Thymus (tissue), 14 donors: ENCODE measurements at places on chromosomes 13 and 19. TPM values are rescaled to one million over a fixed set of nuclear protein-coding genes. Genes with fewer than 3 reads are reported as not detected.

- no peak for DNase-seq
- H3K4me3 ChIP-seq = peak overlapping the region; percentile 75
- H3K36me3 ChIP-seq = peaks cover 18% of the 10 kb centered on the region
- H3K4me1 ChIP-seq = peaks cover 12% of the 10 kb centered on the region
Measured at GRCh38 chr19:18193388-18194180, 566 bp downstream of the MPV17L2 start.

DNA sequence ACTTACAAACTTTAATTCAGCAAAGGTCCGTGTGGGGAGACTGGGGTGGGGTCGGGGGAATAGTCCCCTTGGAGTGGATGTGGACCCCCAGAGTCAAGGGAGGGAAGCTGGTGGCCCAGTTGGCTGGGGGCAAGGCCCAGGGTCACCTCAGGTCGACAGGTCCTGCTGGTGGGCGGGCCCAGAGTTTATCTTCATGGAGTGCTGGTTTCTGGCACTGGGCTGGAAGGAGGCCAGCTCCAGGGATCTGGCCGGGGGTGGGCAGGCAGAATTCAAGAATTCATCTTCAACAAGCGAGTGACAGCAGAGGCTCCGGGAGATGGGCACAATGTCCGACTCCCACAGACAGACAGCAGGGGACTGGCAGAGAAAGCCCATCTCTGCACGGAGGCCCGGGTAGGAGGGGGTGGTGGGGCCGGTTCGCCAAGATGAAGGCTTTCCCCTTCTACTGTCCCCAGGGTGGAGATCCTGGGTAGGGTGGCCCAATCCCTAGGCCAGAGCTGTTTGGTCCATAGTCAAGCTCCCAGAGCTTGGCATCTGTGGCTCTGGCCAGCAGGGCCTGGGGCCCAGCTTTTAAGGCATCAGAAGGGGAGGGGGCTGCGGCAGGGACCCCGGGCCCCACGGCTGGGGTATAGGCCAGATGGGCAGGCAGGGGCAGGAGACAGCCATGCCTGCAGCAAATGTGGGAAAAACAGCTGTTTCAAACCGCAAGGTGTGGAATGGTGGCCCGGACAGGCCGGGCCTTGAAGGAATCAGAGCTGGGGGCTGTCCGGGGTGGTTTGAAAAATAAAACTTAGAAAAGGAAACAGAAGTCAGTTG is 622 bp upstream of the FDX2 start:
- peaks cover 11% of the 10 kb centered on the region for H3K4me1 ChIP-seq
- peaks cover 51% of the 10 kb centered on the region for H3K36me3 ChIP-seq
- H3K4me3 ChIP-seq = peak overlapping the region; percentile 70
- no peaks in the 10 kb centered on the region for H3K27me3 ChIP-seq

DNA sequence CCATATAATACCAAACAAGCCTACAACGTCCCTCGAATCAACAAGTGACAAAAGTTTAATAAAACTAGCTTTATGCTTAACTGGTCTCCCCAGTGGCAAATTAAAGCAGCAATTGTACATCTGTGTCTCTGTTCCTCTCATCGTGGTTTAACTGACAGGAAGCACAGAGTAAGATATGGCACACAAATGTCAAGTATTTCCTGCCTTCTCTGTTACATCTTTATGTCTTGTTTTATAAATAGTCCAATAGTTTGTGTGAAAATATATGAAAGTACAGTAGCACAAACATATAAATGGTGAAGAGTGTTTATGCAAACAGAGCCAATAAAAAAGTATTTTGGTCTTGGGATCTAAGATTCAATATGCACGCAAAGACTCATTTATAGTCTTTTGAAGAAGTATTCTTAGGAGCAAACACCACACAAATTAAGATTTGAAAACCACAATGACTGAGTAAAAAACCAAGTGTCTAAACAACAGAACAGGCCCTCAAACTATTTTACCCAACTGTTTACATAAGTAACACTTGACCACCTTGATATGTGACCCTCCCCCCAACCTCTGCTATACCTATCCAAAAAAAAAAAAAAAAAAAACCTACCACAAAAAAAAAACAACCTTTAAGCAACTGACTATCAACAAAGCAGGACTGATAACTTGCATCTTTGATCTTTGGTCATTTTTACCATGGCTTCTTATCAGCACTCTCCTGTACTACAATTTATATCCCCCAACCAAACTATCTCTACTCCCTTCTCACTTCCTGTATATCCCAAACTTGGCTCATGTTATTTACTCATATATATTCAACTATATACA is 14.0 kb downstream of the ELF1 start:
- H3K4me1 ChIP-seq = peaks cover 25% of the 10 kb centered on the region
- peak overlapping the region; percentile 90 for H3K27ac ChIP-seq
- peak; percentile 84 for DNase-seq
- peak overlapping the region; percentile 50 for H3K4me3 ChIP-seq
- H3K27me3 ChIP-seq = no peaks in the 10 kb centered on the region

GRCh38 chr19:39030854-39031367 is 1.4 kb downstream of the FBXO27 start:
- H3K4me3 ChIP-seq = no peak overlapping the region
- DNase-seq = no peak
- H3K4me1 ChIP-seq = no peaks in the 10 kb centered on the region
- H3K36me3 ChIP-seq = no peaks in the 10 kb centered on the region

DNA sequence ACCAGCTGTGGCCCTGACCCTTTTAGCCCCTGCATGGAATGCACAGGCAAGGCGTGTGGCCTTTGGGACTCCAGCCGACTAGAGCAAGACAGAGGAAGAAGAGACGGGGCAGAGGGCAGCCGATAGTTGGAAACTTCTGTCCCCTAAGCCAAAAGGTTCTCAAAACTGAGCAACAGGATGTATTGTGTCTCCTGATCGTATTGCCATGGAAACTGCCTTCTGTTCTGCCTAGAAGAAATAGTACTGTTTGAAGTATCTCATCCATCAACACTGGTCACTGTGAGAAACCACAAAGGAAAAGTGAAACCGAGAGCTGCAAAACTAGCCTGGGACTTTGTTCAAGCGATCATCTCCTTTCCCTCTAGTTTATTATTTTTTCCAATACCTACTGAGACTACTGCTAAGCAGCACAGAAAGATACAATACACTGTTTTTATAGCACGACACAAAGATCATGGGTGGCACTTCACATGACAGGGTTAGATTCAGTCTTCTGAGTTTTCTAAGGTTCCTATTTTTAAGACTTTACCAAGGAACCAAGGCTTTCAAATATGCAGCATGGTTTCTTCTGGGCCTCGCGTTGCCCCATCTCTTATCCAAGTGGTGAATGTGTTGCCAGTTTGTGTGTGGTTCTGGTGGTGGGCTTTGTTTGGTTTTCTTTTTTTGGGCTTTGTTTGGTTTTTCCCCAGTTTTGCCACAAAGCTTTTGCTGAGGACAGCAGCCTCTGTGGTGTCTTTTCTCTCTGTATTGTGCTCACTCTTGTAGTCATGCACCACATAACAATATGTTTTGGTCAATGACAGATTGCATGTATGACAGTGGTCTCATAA is 49.3 kb upstream of the GPR183 start:
- no peaks in the 10 kb centered on the region for H3K27me3 ChIP-seq
- H3K4me3 ChIP-seq = no peak overlapping the region
- peak; percentile 36 for DNase-seq
- H3K36me3 ChIP-seq = peaks cover 17% of the 10 kb centered on the region
- H3K27ac ChIP-seq = peak overlapping the region; percentile 81

- H3K36me3 ChIP-seq = peaks cover 2% of the 10 kb centered on the region
- DNase-seq = peak; percentile 66
- no peaks in the 10 kb centered on the region for H3K27me3 ChIP-seq
- H3K4me1 ChIP-seq = peaks cover 11% of the 10 kb centered on the region
Measured at GRCh38 chr13:24228852-24229458, 68.4 kb downstream of the SPATA13 start.

DNA sequence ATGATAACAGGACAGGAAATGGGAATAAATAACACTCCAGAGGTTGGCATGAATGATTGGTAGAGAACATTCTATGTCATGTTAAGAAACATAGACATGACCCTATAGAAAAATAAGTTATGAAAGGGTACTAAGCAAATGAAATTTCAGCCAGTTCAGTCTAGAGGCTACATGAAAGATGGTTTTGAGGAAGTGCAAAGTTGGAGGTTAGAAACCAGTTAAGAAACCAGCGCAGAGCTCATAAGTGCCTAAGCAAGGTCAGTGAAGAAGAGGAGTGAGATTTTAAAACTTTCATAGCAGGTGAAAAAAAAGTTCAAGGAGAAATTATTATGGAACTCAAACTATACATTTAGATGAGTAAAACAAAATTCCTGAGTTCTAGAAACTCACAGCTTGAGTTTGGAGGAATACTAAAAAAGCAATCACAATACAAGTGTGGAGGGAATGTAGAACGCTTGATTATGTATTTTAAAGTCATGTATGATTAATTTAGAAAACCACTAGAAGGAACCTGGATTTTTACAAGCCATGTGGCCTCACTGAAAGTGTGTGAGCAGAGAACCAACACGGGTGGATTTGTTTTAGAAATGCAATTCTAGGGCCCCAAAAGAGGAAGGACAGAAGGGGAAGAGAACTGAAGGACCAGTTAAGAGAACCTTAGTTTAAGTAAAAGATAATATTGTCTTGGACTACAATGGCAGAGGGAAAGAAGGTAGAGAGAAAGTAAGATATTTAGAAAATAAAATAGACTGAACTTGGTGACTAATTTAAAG is 162.4 kb downstream of the PCDH20 start:
- no peaks in the 10 kb centered on the region for H3K4me1 ChIP-seq
- H3K36me3 ChIP-seq = no peaks in the 10 kb centered on the region
- no peak for DNase-seq
- no peak overlapping the region for H3K4me3 ChIP-seq
- no peak overlapping the region for H3K27ac ChIP-seq
- no peaks in the 10 kb centered on the region for H3K27me3 ChIP-seq

- H3K4me1 ChIP-seq = no peaks in the 10 kb centered on the region
- H3K36me3 ChIP-seq = no peaks in the 10 kb centered on the region
- no peak overlapping the region for H3K4me3 ChIP-seq
- no peak overlapping the region for H3K27ac ChIP-seq
Measured at GRCh38 chr19:54030895-54031586, 32.7 kb downstream of the VSTM1 start.

- H3K4me1 ChIP-seq = peaks cover 37% of the 10 kb centered on the region
- no peak for DNase-seq
- H3K27me3 ChIP-seq = peaks cover 89% of the 10 kb centered on the region
- no peaks in the 10 kb centered on the region for H3K36me3 ChIP-seq
- H3K27ac ChIP-seq = no peak overlapping the region
Measured at GRCh38 chr19:38658462-38659306, 11.2 kb downstream of the ACTN4 start.

GRCh38 chr13:110985541-110985940 is 70.7 kb upstream of the ANKRD10 start:
- no peak overlapping the region for H3K4me3 ChIP-seq
- DNase-seq = no peak
- peaks cover 6% of the 10 kb centered on the region for H3K27me3 ChIP-seq
- H3K36me3 ChIP-seq = no peaks in the 10 kb centered on the region
- H3K4me1 ChIP-seq = no peaks in the 10 kb centered on the region
- no peak overlapping the region for H3K27ac ChIP-seq

GRCh38 chr13:67091603-67092002 is 138.5 kb downstream of the PCDH9 start:
- H3K4me1 ChIP-seq = no peaks in the 10 kb centered on the region
- H3K36me3 ChIP-seq = no peaks in the 10 kb centered on the region

- DNase-seq = no peak
- H3K27ac ChIP-seq = no peak overlapping the region
- H3K4me3 ChIP-seq = no peak overlapping the region
- no peaks in the 10 kb centered on the region for H3K4me1 ChIP-seq
- no peaks in the 10 kb centered on the region for H3K36me3 ChIP-seq
Measured at GRCh38 chr13:61149331-61149730, 266.3 kb downstream of the PCDH20 start.

- no peak overlapping the region for H3K27ac ChIP-seq
- H3K36me3 ChIP-seq = no peaks in the 10 kb centered on the region
- H3K4me3 ChIP-seq = no peak overlapping the region
- H3K4me1 ChIP-seq = no peaks in the 10 kb centered on the region
Measured at GRCh38 chr13:105410602-105411001, 1124.9 kb downstream of the EFNB2 start.

GRCh38 chr13:41286370-41286769 is 23.0 kb upstream of the MTRF1 start:
- no peak overlapping the region for H3K27ac ChIP-seq
- peak; percentile 53 for DNase-seq
- no peaks in the 10 kb centered on the region for H3K4me1 ChIP-seq
- no peaks in the 10 kb centered on the region for H3K36me3 ChIP-seq

DNA sequence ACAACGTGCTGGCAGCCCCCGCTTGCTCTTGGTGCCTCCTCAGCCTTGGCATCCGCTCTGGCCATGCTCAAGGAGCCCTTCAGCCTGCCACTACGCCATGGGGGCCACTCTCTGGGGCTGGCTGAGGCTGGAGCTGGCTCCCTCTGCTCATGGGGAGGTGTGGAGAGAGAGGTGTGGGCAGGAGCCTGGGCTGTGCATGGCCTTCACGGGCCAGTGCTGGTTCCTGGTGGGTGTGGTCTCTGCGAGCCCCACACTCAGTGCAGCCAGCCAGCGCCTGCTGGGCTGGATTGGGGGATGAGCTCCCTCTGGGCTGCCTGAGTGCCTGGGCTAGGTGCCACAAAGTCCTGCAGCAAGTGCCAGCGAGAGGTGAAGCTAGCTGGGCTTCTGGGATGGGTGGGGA is 1289.1 kb downstream of the OLFM4 start:
- H3K27me3 ChIP-seq = no peaks in the 10 kb centered on the region
- H3K4me3 ChIP-seq = no peak overlapping the region
- no peak overlapping the region for H3K27ac ChIP-seq
- H3K4me1 ChIP-seq = no peaks in the 10 kb centered on the region
- no peaks in the 10 kb centered on the region for H3K36me3 ChIP-seq
- no peak for DNase-seq

- H3K4me3 ChIP-seq = no peak overlapping the region
- peaks cover 16% of the 10 kb centered on the region for H3K4me1 ChIP-seq
- peaks cover 37% of the 10 kb centered on the region for H3K27me3 ChIP-seq
- no peaks in the 10 kb centered on the region for H3K36me3 ChIP-seq
- no peak for DNase-seq
Measured at GRCh38 chr13:26047040-26047439, 4.8 kb downstream of the SHISA2 start.

DNA sequence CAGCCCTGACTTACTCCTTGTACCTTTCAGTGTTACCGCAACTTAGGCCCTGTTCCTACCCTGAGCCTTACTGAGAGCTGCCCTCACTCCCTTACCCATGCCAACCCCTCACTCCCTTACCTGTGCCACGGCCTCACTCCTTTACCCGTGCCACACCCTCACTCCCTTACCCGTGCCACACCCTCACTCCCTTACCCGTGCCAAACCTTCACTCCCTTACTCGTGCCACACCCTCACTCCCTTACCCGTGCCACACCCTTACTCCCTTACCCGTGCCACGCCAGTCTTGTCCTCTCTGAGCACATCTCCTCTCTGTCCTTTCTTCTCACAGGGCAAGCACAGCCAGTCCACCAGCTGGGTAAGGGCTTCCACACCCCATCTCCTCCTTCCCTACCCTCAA is 20.3 kb downstream of the AXL start:
- no peak overlapping the region for H3K27ac ChIP-seq
- H3K4me3 ChIP-seq = no peak overlapping the region
- H3K4me1 ChIP-seq = no peaks in the 10 kb centered on the region
- no peaks in the 10 kb centered on the region for H3K36me3 ChIP-seq
- no peaks in the 10 kb centered on the region for H3K27me3 ChIP-seq
- no peak for DNase-seq

Gene SHISA7
- 0.11 TPM for polyA plus RNA-seq

Gene CLIP3
- 6.7 TPM for polyA plus RNA-seq

Gene CXCL17
- polyA plus RNA-seq = 8.4 TPM

Gene TMEM161A
- 33.0 TPM for polyA plus RNA-seq

Gene ONECUT3
- 0.02 TPM for polyA plus RNA-seq
